ENCODE measurements at places on chromosomes 2 and 18.

- DNase-seq: no peak
These were observed 349.7 kb upstream of the TMEFF2 start for GRCh38 chr2:192544371-192544955.

GRCh38 chr18:26710470-26711096, 154.9 kb downstream of the AQP4 start:
- DNase-seq: no peak

DNA sequence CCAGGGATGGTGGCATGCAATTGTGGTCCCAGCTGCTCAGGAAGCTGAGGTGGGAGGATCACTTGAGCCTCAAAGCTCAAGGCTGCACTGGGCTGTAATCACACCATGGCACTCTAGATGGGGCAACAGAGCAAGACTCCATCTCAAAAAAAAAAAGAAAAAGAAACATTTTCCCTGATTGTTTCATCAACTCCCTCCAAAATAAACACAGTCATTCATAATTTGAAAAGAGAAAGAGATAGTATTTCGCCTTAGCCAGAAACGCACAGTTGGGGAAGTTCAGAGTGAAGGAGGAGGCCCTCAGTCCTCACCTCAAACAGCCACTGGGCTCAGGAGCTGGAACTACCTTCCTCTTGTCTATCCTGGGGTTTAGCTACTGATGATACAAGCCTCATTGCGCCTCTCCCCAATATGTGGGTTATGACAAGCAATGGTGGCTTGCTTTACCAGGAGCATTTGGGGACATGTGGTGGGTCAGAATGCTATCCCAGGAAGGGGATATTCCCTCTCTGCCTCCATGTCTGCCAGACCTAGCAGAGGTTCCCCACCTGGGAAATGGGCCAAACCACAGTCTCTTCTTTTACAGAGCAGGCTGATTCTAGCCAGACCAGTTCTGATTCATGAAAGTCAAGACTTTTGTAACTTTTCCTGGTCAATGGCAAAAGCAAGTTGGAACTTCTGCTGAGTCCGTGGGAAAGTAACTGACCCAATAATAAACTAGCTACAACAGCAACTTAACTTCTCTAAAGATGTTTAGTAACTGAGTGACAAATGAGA, 22.2 kb upstream of the TMEM87B start:
- DNase-seq: no peak

DNA sequence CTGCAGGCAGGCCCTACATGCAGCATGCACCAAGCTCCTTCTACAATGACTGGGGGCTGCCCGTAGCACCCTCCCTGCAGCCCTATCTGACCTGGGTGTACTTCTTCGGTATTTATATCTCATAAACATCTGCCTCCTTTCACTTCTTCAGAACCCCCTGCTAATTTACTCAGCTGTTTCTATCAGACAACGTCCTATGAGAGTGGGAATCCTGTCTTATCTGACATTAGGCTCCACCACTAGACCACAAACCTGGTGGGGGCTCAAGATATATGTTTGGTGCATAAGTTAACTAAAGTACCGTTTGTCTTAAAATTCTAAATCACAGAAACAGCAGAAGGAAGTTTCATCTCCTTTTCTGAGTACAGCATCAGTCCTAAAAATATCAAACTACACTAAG, 10.6 kb downstream of the HSBP1L1 start:
- no peak for DNase-seq

GRCh38 chr2:91477731-91478672, 2786.5 kb downstream of the RPIA start:
- no peak for DNase-seq

DNA sequence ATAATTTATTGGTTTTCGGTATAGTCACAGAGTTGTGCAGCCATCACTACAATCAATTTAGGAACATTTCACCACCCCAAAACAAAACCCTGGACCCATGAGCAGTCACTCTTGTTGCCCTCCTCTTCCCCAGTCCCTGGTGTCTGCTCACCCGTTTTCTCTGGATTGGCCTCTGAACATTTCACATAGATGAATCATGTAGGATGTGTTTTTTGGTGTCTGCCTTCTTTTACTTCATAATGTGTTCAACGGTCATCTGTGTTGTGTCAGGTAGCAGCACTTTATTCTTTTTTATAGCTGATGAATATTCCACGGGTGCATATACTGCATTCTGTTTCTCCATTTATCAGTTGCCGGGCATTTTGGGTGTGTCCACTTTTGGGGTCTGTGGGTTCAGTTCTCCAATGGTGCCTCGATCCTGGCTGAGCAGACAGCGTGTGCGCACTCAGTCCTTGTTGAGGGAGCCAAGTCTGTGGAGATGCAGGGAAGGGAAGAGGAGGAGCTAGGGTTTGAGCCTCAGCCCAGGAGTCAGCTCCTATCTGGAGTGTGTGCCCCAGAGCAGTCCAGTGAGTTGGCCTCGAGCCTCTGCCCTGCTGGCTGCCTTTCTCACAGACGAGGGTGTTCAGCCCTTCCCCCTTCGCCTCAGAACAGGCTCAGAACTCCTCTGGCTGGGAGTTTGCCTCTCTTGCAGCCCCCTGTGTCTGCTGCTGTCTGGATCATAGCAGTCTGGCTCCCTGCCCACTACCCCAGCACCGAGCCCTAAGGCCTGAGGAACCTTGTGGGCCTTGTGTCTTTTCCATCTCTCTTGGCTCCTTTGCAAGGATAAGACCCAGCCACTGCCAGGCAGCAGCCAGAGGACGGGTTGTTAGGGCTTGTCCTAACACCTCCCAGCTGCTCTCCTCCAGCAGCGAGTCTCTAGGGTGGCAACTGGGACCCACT, 18.0 kb downstream of the C2orf74 start:
- DNase-seq: no peak
